ENCODE measurements at places on chromosomes 5 and 9.

GRCh38 chr5:71738662-71739361, 19.7 kb downstream of the CARTPT start:
- DNase-seq: no peak

DNA sequence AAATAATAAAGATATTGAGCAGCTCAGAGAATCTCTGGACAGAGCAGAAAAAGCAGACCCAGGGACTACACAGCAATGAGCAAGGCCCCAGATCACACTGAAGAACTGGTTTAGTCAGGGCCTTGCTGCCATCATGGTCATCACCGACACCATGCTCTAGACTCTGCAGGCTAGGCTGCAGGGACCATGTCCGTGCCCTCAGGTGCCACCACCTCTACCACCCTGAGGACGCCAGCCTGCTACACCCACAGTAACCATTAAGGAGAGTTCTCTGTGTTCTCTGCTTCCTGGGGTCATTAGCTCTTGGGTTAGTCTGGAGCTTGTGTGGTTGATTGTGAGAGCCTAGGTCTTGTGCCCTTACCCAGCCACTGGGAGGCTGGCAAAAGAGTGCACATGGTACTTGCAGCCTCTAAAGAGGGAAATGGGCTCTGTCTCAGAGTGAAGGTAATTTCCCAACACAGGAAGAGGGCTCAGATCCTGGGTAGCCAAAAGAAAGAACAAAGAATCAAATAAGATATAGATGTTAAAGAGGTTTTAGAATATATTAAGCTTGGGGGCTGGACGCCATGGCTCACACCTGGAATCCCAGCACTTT, 31.9 kb upstream of the JADE2 start:
- no peak for DNase-seq

- no peak for DNase-seq
Observed at GRCh38 chr9:85639675-85640186, 102.0 kb downstream of the AGTPBP1 start.

DNA sequence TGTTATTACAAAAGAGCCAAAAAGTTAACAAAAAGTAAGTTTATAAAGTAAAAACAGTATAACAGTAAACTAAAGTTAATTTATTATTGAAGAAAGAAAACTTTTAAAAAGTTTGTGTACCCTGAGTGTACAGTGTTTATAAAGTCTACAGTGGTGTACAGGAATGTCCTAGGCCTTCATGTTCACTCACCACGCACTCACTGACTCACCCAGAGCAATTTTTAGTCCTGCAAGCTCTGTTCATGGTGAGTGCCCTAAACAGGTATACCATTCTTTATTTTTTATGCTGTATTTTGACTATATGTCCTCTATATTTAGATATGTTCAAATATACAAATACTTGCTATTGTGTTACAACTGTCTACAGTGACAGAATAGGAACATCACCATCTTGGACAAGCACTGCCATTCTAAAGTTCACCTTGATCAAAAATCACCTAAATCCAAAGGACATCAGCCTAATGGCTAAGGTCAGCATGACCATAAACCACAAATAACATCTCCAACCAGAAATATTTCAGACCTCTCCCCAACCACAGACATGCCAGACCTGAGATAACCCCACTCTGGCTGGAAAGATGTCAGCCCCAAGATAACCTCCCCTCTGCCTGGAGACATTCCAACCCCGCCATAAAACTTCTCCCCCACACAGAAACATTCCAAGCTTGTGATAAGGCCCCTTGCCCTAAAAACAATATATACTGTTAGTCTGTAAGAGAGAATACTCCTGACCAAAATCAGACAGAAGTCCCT, 56.1 kb downstream of the AGXT2 start:
- DNase-seq: no peak

DNA sequence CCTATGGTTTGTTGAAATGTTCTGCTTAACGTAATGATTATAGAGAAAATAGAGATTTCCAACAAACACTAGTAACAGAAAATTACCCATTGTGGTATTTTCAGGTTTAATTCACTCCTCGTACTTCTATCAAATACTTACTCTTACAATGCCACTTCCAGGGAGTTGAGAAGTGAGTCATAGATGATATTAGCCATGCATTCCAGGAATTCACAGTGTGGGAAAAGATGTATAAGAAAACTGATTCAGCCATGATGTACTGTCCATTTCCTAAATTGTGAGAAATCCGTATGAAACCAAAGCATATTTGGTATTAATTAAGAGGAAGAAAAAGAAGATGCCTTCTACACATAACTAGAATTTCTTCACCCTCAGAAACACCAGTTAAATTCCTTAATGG, 1854.6 kb upstream of the WWC1 start:
- DNase-seq: no peak

GRCh38 chr9:121645003-121645402, 6.4 kb upstream of the DAB2IP start:
- no peak for DNase-seq

- DNase-seq: no peak
Observed at GRCh38 chr5:103254921-103255320, 3.6 kb upstream of the MACIR start.

- DNase-seq: no peak
Observed at GRCh38 chr9:93517331-93517730, 59.1 kb upstream of the PHF2 start.

- no peak for DNase-seq
Observed at GRCh38 chr9:35658968-35659220, 802 bp downstream of the CCDC107 start.

GRCh38 chr5:10018201-10019069, 231.3 kb downstream of the ATPSCKMT start:
- no peak for DNase-seq

GRCh38 chr9:20984506-20984905, 46.9 kb downstream of the HACD4 start:
- no peak for DNase-seq

DNA sequence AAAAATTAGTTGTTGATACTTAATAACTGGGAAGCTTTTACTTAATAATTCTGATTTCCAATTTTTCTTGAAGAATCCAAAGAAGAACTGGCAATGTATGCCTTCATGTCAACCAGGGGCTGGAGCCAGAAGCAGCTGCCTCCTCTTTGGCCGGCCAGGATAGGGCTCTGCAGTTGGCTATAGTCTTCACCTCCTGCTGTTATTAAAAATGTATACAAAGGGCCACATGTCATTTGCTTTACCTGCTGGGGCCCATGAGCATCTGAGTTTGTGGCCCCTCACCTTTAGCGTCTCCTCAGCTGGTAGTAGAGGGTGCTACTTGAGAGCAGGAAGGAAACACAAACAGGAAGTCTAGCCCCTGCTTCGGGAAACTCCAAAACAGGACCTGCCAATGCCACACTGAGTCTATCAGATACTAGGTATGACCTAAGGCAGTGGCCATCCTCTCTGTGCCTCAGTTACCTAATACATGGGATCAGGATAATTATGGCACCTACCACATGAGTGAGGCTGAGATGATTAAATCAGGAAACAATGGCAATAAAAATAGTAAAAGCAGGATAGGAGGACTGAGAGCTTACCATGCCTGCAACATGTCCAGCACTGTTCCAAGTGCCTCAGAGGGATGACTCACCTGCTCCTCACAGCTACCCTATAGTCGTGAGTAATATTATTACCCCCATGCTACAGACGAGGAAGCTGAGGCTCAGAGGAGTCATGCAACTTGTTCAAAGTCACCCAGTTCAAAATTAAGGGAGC, 21.3 kb downstream of the CCDC69 start:
- DNase-seq: no peak

DNA sequence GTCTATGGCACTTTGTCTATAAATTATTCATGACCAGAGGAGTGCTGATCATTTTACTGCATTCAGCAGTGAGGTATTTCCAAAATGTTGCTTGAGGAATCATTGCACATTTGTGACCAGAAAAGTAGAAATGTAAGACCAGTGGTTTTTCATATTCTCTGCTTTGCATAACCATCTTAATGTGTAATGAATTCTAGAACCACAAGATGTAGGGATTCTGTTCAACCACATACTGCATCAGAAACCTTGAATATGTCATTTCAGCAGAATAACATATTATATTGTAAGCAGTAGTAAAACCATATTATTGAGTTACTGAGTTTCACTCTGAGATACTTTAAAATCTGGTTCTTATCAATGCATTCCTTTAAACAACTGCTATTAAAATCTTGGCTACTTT, 1243.4 kb downstream of the MAT2B start:
- no peak for DNase-seq

DNA sequence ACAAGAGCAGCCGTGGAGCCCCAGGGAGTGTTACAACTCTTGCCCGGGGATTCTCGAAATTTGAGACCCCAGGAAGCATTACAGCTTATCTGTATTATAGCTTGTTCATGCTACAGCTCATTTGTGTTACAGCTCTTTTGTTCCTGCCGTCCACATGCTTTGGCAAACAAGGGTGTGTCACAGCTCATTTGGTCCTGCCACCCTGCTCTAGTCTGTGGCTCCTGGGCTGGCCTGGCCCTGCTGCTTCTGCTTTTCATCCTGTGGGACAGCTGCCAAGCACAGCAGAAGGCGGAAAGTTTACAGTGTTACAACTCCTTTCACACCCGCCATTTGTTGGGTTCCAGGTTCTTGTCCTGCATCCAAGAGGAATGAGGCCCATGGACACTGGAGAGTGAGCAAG, 685.0 kb downstream of the SLCO4C1 start:
- DNase-seq: no peak

DNA sequence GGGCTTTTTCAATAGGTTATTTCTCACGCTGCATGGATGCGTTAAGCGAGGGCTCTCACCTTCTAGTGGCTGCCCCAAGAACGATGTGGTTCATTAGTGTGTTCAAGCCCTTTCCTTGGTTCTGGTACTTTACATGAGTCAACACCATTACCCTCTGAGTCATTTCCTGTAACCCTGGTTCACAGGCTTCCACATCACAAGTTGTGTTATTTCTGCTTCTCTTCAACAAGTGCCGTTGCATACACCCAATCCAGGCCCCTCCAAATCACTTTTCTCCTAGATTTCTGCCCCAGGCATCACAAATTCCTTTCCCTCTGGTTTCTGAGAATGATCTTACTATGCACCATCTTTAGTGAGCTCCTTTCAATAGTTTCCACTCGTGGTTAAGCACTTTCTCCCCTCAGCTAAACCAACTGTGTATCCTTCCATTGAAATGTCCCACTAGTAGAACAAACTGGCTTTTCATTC, 69.5 kb upstream of the RAD23B start:
- DNase-seq: no peak

GRCh38 chr9:6855860-6856259, 98.1 kb downstream of the KDM4C start:
- DNase-seq: no peak

DNA sequence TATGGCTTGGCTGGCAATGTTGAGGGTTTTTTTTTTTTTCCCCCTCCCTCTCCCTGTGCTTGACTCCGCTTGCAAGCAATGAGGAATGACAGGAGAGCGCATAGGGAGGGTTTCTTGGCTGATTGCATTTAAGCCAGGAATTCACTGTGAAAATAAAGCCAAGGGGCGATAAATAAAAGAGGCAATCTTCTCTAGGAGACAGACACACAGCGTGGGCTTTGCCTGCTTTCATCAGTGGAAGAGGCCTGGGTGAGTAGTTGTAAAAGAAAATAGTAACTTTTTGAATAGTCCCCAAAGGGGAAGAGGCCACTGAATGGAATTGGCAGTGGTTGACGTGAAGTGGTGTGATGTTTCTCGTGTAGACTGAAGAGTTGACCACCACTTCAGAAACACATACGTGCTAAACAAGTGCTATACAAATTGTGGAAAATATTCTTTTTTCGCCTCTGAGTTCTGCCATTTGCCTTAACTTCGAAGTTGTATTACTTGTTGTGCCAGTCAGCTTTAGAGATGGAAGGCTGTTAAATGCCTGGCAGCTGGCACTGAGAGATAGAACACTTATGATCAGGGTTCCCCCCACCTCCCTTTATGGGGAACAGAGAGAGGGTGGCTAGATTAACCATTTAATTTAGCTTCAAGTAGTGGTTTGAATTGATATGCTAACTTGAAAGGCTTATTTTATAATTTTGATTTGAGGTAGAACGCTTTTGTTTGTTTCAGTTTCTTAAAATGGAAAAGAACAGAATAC, 3.0 kb downstream of the ZSWIM6 start:
- DNase-seq: no peak

- no peak for DNase-seq
Observed at GRCh38 chr9:88936668-88937067, 54.6 kb upstream of the S1PR3 start.
